ENCODE measurements at places on chromosomes 12 and 14.

DNA sequence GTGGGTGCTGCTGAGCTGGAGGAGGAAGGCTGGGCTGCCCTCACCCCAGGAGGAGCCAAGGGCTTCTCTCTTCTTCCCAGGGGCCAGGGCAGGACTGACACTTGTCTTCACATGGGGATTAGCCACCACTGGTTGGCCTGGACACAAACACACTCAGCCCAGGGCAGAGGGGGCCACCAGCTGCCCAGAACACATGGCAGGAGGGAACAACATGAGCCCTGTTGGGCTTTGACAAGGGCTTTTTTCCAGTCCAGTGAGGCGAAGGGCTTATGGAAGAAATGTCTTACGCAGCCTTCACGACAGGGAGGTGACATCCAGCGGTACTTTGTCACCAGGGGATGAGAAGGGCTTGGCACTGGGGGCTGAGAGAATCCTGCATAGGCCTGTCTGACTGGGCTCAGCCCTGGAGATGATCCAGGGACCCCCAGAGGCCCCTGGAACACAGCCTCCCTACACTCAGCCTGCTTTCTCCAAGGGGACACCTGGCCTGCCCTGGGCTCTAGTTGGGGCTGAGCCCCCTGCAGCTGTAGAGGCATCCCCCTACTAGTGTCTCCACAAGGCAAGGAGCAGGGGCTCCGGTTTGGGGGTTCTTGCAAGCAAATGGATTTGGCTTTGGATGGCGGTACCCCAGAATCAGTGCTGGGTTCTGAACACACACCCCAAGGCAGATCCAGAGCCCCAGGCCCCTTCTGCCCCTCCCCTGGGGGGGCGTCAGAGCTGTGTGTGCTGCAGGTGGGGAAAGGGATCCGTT, 18.9 kb downstream of the ARL6IP4 start:
- DNase-seq: no peak

GRCh38 chr12:3882406-3882805, 9.2 kb upstream of the PARP11 start:
- DNase-seq: no peak

GRCh38 chr14:98946940-98947339, 325.1 kb downstream of the BCL11B start:
- no peak for DNase-seq

DNA sequence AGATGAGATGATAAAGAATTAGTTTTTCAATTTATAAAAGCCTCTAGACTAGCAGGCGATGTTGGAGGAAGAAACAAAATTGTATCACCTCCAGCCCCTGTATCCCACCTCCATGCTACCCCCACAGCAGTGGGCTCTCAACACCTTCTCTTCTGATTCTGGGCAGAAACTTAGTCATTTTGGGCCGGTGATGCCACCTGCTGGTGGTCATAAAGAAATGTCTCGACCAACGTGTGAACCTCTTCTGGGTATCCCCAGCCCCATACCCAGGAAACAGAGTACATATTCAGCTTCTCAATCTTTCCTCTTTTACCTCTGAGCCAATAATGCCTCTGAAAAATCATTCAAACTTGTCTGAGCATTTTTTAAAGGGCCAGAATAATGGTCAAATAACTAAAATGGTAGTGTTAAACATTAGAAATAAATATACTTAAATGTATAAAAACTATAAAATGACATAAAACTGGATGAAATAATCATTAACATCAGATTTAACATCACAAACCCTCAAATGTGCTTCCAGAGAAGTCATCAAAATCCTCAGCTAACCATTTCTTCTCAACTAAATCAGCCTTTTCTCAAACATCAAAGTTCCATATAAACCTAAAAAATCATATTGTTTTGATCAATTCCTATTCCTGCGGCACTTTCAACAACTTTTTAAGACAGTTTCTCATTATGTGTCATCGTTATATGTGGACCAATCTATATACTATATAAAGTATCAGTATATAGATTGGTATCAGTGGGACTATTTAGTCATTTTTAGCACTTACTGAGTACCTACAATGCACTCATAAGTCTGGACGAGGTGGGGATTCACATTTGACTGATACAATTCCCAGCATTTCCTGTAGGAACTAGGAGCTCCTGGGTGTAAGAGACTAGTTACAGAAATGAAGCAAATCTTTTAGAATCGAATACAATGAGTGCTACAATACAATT, 69.4 kb downstream of the ATXN2 start:
- peak; percentile 37 for DNase-seq

GRCh38 chr14:60183138-60183537, 17.9 kb upstream of the DHRS7 start:
- DNase-seq: no peak

- no peak for DNase-seq
These were observed 47.5 kb downstream of the MRPL42 start for GRCh38 chr12:93514853-93515252.

DNA sequence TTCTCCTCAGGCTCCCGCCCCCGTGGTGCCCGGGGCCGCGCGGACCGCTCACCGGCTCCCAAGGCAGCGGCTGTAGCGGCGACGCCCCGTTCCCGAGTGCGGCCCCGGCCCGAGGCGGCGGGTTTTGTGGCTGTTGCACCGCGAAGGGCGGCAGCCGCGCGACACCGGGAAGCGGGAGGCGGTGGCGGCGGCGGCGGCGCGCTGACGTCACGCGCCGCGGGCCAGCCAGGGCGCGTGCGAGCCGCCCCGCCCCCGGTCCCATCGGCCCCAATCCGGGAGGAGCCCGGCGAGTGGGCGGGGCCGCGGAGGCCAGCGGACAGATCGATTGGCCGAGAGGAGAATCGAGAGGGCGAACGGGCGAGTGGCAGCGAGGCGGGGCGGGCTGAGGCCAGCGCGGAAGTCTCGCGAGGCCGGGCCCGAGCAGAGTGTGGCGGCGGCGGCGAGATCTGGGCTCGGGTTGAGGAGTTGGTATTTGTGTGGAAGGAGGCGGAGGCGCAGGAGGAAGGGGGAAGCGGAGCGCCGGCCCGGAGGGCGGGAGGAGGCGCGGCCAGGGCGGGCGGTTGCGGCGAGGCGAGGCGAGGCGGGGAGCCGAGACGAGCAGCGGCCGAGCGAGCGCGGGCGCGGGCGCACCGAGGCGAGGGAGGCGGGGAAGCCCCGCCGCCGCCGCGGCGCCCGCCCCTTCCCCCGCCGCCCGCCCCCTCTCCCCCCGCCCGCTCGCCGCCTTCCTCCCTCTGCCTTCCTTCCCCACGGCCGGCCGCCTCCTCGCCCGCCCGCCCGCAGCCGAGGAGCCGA, at the start of gene YY1:
YY1 (plus strand) TSS at position 726 of the 792 bp plus-strand sequence. CDS start 101 bp downstream, outside the sequence.
- DNase-seq: peak; percentile 99

GRCh38 chr14:83463500-83464098, 1929.9 kb upstream of the SEL1L start:
- no peak for DNase-seq

DNA sequence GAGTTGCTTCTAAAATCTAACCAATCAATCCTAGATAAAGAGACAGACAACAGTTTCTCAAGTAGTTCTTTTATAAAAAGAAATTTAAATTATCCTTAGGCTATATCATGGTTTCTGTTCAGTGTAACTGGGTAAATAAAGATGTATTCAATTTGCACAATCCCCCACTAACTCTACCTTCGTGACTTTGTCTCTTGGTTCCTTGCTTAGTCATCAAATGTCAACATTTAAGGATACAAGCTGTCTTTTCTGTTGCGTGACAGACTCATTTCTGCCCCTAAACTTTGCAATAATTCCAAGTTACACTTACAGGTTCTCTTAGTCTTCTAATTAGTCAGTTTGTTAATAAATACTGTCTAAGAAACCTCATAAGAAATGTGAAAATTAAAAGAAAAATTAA, 50.6 kb downstream of the SCAF11 start:
- DNase-seq: no peak

- DNase-seq: no peak
These were observed 109.2 kb downstream of the ATXN7L3B start for GRCh38 chr12:74646831-74647230.

DNA sequence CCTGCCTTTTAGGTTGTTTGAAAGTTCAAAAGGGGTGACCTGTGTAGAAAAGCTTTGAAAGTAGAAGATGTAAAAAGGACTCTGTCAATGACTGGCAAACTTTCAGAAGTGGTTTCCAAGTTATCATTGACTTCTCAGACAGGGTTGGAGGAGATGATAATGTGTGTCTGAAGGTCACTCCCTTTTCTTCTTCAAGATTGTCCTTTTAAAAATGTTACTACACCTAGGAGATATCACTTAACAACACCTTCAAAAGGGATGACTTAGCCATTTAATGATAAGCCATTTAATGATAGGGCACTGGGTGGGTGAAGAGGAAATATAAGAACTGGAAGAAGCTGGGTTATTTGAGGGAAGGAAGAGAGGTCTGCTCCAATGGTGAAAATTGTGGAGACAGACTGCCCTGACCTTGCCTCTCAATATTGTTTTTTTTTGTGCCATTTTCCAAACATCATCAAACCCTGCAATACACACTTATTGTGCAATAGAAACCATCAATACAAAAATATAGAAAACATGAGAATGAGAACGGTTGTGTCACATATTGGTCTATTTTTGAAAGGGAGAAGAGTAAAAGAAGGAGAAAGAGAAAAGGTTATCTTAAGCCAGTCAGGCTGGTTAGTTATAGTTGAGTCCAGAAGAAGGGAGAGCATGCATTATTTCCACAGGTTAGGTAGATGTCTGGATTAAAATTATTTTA, 38.8 kb downstream of the BEST3 start:
- no peak for DNase-seq

- no peak for DNase-seq
These were observed 213.0 kb downstream of the ADAMTS20 start for GRCh38 chr12:43338848-43339526.

DNA sequence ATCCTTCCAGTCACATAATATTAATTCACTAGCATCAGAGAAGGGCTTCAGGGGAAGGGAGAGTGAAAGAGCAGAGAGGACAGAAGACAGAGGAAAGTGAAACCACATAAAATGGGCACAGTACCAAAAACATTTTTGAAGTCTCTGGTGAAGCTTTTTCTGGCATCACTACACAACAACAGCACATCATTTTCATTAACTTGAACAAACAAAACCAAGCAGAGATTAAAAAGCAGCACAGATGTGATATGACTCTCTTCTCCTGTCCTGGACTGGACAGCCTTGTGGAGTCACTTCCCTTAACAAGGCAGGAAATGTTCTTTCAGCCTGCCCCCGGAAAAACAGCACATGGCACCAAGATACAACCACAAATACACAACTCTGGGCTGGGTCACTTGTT, 112.0 kb downstream of the TSPAN8 start:
- no peak for DNase-seq

- DNase-seq: no peak
These were observed 18.8 kb downstream of the KCNC2 start for GRCh38 chr12:75190846-75191245.
